Pulmonary artery endothelial cell (primary cell): ENCODE measurements at places on chromosomes 7 and 10. TPM values are rescaled to one million over a fixed set of nuclear protein-coding genes. Genes with fewer than 3 reads are reported as not detected.

The SUN3 gene
- total RNA-seq, result not detected in 2 replicates

The FAM241B gene
- 0.20 TPM in 1 of 2 replicates, not detected in the other for total RNA-seq

The NUTM2E gene
- 0.04 and 0.07 TPM in 2 replicates for total RNA-seq

The ICA1 gene
- total RNA-seq, result 23.8 and 28.8 TPM in 2 replicates

The FAM131B gene
- total RNA-seq, result 1.2 and 1.5 TPM in 2 replicates

The STEAP1B gene
- total RNA-seq, result 53.2 and 57.9 TPM in 2 replicates

The PNLIPRP2 gene
- total RNA-seq, result not detected in 2 replicates

The CALCR gene
- total RNA-seq, result not detected in 2 replicates

The UNCX gene
- total RNA-seq, result not detected in 2 replicates

The TAS2R4 gene
- 0.33 and 0.85 TPM in 2 replicates for total RNA-seq

The PLAC9 gene
- total RNA-seq, result 5.3 and 8.2 TPM in 2 replicates

The CFAP69 gene
- 1.8 and 3.6 TPM in 2 replicates for total RNA-seq

The PDSS1 gene
- 8.8 and 9.9 TPM in 2 replicates for total RNA-seq

The ZYX gene
- 33.5 and 37.9 TPM in 2 replicates for total RNA-seq
